ENCODE measurements at places on chromosomes 3 and 15.

DNA sequence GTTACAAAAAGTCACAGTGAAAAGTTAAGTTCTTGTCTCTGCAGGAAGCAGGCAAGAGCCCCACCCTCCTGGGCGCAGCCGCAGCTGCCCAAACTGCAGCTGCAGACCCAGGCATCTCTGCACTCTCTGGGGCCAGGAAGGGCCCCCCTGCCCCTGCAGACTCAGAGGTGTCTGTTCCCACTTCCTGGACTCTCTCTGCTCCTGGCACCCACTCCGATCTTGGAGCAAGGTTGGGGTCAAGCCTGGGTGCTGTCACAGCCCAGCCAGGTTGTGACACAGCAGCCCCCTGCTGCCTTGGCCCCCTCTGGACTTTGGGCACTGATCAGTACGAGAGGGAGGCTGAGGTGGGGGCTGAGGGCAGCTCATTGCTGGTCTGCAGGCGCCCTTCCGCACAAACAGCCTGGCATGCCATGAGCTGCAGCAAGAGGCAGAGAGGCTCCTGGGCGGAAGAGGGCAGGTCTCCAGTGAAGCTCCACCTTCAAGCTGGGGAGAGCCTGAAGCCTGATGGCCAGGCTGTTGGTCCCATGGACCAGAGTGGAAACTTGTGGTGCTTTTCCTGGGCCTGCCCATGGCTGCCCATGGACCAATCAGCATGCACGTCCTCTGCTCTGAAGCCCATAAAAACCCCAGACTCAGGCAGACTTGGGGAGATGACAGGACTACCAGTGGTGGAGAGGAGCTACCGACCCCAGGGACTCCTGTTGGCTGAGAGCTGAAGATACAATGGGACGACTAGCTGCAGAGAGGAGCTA lies 42.9 kb upstream of the LRRFIP2 start:
- DNase-seq = no peak

DNA sequence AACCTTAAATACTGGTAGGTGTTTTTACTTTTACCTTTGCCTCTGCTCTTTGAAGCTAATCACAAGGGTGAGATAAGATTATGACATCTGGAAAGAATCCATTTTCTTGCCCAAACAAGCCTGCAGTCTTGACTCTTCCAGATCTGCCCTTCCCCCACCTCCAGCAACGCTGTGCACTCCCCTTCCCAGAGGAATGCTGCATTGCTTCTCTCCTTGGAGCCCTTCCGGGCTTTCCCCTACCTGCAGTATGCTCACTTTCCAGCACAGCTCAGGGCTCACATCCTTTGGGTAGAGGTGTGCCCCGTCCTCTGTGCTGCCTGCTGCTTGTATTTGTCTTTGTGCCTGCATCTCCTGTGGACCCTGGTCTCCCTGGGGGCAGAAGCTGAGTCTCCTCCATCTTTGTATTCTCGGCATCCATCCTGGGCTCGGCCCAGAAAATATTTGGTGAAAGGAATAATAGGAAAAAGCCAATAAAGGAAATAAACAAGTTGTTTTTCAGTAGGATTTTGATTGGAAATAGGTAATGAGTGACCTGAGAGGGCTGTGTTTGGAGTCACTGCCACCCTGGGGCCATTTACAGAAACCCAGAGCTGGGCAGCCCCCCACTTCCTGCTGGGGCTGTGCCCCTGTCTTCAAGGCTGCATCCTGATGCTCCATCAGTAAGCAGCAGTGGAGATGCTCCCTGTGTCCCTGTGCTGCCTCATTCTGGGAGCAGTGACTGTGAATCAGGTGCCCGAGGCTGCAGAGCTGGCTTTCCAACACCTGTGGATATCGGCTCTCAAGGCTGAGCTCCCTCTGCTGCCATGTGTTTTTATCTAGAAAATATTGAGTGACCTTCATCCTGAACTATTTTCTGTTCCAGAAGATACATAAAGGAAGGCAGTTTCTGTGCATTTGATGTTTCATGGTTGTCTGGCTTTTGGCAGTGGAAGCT lies 117.5 kb downstream of the EEFSEC start:
- no peak for DNase-seq

DNA sequence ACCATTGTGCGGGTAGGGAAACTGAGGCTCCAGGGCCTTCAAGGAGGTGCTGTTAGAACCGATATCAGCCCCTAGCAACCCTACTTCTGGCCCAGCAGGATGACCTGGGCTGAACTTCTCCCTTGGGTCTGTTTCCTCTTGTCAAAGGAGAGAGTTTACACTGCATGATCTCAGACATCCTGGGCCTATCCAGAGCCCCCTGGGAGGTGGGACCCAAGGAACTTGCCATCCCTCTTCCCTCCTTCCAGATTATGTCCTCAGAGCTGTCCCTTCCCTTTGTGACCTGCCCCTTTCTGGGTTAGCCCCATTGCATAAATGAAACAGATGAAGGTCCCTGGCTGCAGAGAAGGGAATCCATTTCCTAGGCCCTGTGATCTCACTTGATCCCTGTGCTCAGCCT lies 12.3 kb upstream of the DNAH1 start:
- no peak for DNase-seq

- DNase-seq = no peak
These were observed 1.8 kb downstream of the GSK3B start for GRCh38 chr3:120092474-120092873.

DNA sequence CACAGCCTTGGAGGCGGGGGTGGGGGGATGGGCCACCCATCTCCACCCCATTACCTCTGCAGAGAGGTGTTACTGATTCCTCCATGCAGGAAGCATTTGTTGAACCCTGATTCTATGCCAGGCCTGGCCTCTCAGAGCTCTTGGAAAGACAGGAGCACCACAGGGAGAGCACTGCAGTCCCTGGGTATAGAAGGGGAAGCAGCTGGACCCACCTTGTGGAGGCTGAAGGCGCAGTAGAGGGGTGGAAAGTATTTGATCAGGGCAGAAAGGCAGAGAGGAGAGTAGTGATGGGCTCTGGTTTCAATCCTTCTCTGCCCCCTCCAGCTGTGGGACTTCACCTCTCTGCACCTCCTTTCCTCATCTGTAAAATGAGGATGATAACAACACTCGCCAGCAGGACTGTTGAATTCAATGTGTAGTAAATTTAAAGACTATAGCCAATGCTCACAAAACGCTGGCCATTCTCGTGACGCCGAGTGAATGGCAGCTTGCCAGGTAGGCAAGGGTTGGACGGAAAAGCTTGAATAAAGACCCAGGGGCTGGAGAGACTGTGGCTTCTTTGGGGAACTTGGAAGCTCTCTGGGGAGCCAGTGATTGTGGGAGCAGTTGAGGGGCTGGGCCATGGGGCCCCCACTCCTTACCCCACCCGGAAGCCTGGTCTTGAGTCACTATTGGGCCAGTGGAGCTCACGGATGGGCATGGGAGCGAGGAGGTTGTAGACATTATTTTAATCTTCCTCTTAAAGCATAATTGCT lies 8.0 kb upstream of the CCDC33 start:
- no peak for DNase-seq

GRCh38 chr3:39222462-39222861 lies 30.1 kb upstream of the XIRP1 start:
- no peak for DNase-seq

DNA sequence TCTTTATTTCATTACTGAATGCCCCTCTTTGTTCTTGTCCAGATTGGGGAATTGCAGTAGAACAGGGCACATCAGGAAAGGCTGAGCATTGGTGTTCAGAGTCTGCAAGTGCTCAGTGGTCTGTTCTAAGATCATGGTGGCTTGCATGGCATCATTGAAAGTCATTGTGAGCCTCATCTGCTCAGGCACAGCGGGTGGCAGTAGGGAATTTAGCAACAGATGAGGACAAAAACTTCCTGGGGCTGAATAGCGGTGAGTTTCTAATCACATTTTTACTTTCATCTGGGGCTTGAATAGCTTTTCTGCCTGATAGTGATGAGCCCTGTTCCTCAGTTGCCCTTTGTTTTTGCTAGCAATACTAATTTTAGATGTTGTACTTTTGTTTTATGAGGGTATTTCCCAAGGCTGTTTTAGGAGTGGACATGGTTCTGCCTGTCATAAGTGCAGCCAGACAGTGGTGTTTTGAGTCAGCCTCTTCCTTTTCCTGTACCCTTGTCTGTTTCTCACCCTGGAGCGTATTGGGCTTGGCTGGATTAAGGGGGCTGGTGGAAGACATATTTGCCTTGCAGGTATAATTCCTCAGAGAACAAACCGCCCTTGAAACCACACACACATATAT lies 127.2 kb upstream of the IL12A start:
- no peak for DNase-seq

DNA sequence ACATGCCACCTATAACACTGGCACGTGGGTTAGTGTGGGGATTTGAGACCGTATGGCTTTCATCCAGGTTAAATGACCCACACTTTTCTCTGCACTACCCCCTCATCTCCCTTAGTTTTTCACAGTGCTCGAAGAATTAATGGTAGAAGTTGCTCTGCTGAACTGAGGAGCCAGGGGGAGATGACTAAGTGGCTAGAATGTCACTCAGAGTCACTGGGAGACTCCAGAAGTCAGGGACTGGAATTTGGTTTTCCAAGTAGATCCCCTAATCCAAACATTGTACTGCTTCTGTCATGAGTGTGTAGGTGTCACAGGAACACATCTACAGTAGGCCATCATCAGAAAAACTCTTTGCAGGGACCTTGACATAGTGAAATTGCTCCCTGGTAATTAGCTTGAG lies 181.0 kb upstream of the RASGRP1 start:
- DNase-seq = no peak

- no peak for DNase-seq
These were observed 5.0 kb upstream of the IL16 start for GRCh38 chr15:81191701-81192100.

GRCh38 chr3:182465301-182466185 lies 327.8 kb upstream of the ATP11B start:
- DNase-seq = no peak

- no peak for DNase-seq
These were observed 48.5 kb downstream of the PTH1R start for GRCh38 chr3:46926039-46926438.

GRCh38 chr3:178386880-178387279 lies 149.4 kb upstream of the KCNMB2 start:
- no peak for DNase-seq

- no peak for DNase-seq
These were observed 24.7 kb upstream of the KIF23 start for GRCh38 chr15:69389426-69389825.

DNA sequence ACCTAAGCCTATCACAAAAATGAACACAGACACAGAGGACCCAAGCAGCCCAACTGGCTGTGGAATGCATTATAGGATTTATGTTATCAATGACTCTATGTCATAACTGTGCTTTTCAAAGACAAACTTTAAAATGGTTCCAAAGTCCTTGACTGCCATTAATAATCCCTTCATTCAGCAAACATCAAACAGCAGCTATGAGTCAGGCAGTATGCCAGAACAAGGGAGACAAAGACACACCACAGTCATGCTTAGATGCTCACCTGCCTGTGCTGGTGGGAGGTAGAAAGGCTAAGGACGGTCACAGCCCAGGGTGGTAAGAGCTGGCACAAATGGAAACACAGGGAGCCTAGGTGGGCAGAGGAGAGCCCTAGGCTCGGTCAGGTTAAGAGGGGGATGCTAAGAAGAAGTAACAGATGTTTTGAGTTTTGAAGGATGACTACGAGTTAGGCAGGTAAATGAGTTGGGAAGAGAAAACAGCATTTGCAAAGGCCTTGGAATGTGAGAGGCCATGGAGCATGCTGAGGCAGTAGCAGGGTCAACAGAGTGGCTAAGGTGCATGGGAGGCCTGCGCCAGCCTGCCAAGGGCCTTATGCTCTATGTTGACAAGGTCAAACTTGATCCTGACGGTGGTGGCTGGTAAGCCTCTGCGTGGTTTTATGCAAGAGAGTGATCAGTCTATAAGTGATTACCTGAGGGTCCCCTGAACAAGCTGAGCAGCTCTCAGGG lies 23.0 kb downstream of the NMNAT3 start:
- no peak for DNase-seq

DNA sequence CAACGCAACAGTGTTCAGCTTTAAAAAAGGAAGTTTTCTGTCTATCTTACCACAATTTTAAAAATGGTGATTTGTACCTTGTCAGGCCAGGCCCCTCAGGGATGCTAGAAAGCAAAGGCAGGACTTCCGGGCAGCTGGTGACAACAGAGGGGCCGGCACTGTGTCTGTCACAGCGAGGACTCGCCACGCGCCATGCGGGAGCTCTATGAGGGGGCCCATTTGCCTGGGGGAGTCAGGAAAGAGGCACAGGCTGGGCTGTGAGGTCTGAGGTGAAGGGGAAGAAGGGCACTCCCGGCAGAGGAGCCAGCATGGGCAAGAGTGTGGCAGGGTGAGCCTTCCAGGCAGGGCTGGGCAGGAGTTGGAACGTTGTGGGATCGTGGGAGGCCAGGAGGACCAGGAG lies 7.0 kb downstream of the IQSEC1 start:
- DNase-seq = no peak

DNA sequence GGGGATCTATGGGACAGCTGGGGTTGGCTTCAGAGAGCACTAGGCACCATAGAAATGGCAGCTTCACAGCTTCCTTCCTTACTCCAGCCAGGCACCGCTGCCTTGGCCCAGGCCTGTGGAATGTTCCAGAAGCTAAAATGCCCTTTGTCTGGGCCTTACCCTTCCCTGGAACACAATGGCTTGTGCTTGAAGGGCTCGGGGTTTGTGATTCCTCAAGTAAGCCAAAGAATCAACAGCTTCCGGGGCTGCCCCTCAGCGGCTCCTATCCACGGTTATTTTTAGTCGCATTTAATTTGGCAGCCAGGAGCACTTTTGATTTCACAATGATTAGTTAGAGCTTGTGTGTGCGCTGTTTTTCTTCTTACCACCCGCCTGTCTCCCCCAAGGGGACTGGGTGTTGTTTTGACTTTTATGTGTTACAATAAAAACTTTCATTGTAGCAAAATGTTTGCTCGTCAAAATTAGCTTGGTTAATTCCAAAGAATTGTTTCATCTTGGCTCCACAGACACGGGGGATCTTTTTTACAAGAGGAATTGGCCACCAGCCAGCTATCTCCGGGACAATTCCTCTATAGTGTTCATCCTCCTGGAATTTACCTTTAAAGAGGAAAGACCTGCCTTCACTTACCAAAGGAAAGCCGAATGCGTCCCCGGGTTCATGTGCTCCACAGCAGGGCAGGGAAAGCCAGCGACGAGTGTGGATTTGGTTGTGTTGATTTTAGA lies 73.8 kb downstream of the TLE3 start:
- no peak for DNase-seq

Data from activated CD8-positive, alpha-beta memory T cell treated with anti-CD3 and anti-CD28 coated beads for 4 hours (primary cell).